Activated CD4-positive, CD25-positive, alpha-beta regulatory T cell (primary cell): ENCODE measurements at places on chromosomes 5 and 9.

DNA sequence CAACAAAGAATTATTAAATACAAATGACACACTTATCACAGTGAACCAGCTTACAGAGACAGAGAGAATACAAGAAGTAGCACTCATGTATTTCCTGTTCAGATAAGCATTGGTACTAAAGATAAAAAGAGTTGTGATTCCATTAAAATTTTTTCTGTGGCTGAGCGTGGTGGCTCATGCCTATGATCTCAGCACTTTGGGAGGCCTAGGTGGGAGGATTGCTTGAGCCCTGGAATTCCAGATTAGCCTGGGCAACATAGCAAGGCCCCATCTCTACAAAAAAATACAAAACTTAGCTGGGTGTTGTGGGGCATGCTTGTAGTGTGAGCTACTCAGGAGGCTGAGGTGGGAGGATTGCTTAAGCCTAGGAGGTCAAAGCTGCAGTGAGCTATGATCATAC lies 32.9 kb downstream of the FCHO2 start:
- DNase-seq, result no peak

DNA sequence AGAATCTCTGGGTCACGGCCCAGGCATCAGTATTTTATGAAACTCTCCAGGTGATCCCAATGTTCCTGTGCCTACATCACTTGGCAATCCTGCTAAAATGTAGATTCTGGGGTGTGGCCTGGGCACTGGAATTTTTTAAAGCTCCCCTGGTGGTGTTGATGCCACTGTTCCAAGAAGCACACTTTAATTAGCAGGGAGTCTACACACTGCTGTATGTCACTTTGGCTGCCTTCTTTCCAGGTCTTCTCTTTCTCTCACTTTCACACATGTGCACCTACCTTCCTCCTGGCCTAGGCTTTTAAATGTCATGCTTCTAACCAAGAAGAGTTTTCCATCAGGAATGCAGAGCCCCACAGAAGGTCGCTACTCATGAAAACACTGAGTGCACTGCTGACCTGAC lies 136.0 kb upstream of the ALDH1B1 start:
- no peak for DNase-seq

GRCh38 chr5:72494623-72495124 lies 12.5 kb downstream of the ZNF366 start:
- no peak for DNase-seq

DNA sequence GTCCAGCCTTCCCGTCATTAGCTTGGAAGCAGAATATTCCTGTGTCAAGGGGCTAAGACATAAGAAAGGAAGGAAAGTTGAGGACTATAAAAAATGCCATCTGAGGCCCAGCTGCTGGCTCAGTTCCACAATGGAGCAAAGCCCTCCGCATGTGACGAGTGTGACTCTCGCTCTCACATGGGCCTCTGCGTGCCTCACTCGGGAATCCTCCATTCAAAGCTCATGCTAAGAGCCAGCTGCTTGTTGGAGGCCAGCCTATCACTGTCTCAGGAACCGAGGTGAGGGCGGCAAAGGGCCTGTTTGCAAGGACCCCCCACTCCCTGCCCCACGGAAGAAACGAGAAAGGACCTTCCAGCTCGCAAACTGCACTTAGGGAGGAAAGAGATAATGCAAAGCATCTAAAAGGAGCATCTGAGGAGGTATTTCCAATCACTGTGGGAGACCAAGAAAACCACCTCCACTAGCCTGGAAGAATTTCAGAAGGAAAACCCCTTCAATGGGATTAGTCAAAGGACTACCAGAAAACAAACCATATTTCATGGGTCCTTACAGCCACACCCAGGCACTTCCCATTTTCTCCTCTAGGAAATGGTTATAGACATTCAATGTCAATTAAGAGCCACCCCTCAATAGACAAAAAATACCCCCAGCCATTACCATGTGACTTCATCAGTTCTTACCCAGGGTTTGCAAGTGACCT lies 95.3 kb downstream of the PRRT1B start:
- no peak for DNase-seq

DNA sequence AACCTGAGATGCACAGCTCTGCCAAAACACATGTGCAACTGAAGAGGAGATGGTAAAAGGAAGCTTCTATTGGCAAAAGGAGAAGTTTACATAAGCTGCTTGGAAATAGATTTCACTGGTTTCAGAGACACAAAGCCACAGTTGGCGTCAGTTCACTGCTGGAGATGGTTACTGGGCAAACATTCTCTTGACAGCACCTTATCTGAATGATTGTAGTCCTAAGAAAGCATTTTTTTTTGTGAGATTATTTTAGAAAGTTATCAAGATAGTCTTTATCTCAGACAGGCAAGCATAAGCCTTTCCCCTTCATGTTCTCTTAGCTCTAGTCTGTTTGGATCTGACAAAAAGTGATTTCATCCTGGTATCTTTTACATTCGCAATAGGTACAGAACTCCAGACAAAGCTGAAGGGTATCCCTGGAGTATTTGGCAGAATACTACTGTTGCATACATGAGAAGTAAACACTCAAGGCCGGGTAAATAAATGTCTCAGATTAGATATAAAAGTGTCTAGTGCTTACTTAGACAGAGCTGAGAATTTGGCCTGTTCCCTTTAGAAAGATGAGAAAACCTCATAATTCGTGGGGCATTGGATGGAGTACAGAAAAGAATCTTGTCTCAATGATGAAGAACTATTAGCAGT lies 1668.0 kb upstream of the NUDT12 start:
- DNase-seq, result no peak

- DNase-seq, result no peak
These were observed 2.2 kb downstream of the C8G start for GRCh38 chr9:136947028-136947891.
